ENCODE measurements at places on chromosomes 4 and X. TPM values are rescaled to one million over a fixed set of nuclear protein-coding genes. Genes with fewer than 3 reads are reported as not detected.

DNA sequence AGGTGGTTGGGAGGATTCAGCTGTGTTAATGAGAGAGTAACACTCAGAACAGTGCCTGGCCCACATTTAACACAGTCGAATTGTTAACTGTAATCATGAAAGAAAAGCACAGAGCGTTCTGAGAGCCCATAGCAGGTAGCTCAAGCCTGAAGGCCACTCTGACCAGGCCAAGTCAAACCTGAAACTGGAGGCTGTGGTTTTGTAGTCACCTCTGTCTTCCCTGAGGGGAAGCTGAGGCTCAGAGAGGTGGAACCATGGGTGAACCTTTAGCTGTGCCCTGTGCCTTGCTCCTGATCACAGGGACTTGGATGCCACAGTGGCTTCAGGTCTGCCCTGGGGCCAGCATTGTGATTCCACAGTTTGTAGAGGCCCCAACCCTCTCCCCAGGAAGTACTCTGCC lies 16.6 kb upstream of the UBA1 start:
- no peak for DNase-seq

DNA sequence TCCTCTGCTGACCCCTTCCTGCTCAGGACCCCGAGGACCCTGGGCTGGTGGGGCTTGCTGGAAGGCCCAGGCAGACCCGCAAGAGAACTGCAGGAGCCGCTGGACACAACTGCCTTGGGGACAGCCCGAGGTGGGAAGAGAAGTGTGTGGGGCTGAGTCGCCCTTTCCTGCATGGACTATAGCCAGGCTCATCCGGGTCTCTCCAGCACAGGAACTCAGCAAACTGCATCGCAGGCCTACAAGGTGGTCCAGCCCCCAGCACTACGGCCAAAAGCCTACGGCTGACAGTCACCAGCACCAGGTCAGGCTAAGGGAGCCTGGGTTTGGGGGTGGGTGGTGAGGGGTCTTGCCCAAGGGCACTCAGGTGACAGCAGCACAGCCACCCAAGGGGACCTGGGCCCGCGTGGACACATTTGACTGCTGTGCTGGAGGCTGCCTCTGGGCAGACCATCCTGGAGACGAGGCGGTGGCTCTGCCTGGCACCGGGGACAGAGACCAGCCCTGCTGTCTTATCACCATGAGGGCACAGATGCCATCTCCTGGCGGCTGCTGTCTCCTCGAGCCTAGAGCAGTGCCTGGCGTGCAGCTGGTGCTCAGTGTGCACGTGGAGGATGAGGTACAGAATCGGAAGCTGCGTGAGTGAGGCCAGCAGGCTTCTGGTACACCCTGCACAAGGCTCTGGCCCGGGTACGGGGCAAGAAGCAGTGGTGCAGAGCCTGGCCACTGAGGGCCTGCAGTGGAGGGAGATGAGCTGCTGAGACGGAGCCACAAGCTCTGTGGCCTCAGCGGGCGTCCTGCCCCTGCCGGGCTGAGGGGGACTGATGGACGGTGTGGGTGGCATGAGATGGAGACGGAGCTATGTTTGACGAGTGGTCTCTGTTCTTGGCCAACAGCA lies 15.1 kb downstream of the LRPAP1 start:
- DNase-seq = no peak

DNA sequence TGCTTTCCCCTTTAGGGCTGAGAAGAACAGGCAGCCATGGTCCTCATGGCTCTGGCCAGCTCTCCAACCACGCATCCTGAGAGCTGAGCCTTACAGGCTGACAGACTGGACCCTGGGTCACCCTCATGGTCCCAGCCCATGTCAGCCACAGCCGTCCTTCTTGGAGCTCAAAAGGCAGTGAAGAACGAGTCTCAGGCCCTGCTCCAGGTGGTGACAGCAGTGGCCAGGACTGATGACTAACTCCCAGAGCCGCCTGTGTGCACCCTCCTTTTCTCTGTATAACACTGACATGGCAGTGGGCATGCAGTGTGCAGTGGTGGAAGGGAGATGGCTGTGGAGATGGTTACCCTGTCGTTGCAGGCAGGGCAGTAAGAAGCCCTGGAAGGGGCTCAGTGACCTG lies 10.3 kb upstream of the DUSP9 start:
- DNase-seq = no peak

- DNase-seq = no peak
Measured at GRCh38 chr4:77599378-77599777, 6.2 kb upstream of the CXCL13 start.

DNA sequence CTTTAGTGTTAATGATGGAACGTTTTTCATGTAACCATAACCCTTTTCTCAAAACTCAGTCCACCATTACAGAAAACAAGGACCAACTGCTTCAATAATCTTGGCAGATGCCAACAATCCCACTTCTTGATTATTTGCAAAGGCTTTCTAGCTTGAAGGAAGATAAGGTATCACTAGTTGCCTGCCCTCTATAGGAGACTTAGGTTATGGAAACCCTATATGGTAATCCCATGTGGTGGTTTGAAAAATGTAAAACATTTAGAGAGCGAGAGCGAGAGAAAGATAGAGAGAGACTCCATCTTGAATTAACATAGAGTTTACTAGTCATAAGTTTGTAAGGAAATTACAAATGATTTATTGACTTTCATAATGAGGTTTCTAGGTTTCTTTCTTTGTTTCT lies 1627.5 kb upstream of the TENM3 start:
- no peak for DNase-seq

DNA sequence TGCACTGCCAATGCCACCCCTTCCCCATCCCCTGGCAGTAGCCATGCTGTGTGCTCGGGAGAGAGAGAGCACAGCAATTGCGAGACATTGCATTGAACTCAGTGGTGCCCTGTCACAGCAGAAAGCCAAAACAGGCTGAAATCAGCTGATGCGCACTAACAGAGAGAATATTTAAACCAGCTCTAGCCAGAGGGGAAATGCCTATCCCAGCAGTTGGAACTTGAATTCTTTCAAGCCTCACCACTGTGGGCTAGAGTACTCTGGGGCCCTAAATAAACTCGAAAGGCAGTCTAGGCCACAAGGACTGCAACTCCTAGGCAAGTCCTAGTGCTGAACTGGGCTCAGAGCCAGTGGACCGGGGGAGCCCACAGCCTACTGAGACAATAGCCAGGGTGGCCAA lies 17.7 kb upstream of the RP2 start:
- no peak for DNase-seq

DNA sequence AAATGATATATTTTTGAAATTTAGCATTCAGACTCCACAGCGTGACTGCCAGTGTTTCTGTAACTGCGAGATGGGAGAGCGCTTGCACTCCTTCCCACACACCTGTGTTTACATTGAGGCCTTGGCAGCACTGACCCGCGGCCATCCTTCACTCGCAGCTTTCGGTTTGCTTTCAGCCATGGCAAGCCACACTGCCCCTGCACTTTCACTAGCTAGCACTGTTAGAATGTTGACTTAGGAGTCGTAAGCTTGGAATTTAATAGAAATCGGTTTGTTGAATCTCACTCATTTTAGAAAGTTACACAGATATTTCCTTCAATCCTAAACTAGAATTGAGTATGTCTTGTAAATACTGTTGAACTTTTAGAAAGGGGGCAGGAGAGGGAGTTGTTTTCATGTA lies 136.2 kb downstream of the CFAP299 start:
- DNase-seq = no peak

The IL2 gene
- not detected for total RNA-seq

The ARMCX6 gene
- 38.0 TPM for total RNA-seq

The MAGEA11 gene
- not detected for total RNA-seq

The MOB1B gene
- 16.0 TPM for total RNA-seq

The AR gene
- not detected for total RNA-seq

Measured in naive thymus-derived CD8-positive, alpha-beta T cell (primary cell).